RPMI8226 (cell line): ENCODE measurements at places on chromosomes 3 and 15.

DNA sequence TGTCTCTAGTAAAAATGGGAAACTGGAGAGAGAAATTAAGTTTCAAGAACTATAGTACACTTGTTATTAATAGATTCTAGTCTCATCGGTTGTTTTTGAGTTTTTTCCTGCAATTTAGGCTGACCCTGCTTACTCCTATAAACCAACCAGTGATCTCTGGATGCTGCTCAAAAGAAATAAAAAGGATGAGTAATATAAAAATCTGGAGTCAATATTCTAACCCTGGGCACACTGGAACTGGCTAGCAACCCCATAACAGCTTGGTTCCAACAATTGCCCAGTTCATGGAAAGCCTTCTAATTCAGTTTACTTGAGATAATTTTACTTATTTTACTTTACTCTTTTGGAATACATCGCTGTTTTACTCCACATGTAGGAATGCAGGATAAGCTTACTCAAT lies 211.6 kb downstream of the GBE1 start:
- no peak for DNase-seq

- no peak for DNase-seq
Measured at GRCh38 chr15:100690795-100691158, 88.4 kb downstream of the ASB7 start.

GRCh38 chr3:4311496-4311895 lies 8.3 kb downstream of the SETMAR start:
- DNase-seq, result no peak

- DNase-seq, result no peak
Measured at GRCh38 chr15:42453826-42454225, 37.1 kb downstream of the ZNF106 start.

DNA sequence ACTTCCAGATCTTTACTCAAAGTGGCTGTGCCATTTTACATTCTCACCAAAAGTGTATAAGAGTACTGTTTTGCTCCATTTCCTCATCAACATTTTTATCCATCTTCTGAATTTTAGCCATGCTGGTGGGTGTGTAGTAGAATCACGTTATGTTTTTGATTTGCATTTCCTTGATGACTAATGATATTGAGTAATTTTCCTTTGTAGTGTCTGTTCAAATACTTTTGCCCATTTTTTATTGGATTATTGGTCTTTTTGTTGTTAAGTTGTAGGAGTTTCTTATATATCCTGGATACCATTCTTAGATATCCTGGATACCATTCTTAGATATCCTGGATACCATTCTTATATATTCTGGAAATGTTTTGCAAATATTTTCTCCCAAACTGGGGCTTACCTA lies 344.9 kb downstream of the LRRC3B start:
- DNase-seq, result no peak

DNA sequence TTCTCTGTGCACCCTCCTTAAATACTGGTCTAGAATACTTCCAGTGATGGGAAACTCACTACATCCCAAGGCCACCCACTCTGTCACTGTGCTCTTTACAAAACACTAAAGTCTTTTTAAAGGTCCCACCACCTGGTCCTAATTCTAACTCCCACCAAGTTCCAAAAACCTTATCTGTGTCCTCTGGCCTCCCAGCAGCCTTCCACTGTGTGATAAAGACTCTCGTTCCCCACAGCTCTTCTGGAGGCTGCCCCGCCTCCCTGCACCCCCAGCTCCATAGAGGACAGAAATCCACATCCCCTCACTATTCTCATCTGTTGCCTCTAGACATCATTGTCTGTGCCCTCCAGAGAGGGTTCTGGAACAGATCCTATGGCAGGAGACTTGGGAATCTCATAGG lies 276.4 kb downstream of the FAM43A start:
- DNase-seq, result no peak

DNA sequence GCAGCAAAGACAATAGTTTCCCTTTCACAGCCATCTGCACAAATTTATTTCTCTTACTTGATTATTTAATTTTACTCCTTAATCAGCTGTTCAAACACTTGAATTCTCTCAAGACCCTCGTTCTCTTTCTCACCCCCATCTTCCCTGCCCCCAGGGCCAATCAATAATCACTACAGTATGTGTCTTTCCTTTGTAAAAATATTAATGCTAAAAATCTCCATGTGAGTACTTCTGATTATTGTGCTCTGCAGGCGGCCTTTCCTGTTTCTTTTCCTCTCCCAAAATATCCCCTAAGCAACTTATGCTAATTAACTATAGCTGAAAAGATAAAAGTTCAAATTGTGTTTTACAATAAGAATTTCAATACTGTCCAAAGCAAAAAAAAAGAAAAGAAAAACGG lies 617.0 kb upstream of the CBLB start:
- DNase-seq, result no peak

DNA sequence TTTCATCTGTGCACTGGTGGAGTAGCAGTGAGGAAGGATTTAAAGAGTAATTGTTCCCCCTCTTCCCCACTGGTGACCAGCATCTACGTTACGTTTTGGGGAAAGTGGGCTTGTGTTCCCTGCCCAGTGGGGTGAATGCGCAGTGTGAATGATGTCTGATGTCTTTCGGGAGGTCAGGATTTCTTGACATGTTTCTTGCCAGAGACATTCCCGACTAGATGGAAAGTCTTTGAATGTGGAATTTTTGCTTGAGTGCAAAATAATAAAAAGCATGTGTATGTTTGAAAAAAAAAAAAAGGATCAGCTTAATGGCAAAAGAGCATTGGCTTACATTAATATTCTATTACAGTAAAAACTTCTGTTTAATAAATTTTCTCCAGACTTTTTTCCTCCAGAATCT lies 632.2 kb downstream of the FOXP1 start:
- DNase-seq, result no peak

DNA sequence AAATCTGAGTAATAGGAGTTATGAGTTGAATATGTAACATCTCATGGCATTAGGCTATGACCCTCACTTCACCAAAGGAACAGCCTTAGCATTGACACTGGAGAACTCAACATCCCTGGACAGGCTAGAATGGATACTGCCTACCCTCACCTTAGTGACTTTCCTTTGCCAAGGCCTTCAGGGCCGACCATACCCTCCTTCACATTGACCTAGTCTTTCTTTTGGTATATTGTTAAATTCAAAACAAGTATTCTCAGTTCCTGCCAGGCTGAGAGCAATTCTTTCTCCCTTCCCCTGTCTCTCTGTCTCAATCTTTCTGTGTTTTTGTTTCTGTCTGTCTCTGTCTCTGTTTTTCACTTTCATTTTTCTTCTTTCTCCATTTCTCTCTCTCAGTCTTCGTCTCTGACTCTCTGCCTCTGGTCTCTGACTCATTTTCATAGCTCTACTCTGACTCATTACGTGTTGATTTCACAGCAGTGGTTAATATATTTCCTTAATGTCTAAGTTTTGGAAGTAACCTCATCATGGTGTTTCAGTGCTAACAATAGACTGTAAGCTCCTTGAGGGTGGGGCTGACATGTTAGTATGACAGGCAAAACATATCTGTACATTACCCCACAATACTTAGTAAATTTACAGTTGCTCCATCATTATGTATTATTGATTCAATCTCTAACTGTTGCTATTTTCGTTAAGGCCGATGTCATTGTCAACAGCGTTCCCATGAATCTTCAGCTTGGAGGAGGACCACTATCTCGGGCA lies 32.5 kb downstream of the PARP15 start:
- no peak for DNase-seq
